IPS DF 19.7 (cell line): ENCODE measurements at places on chromosomes 5 and 9.

- DNase-seq = no peak
Observed at GRCh38 chr5:33843579-33843978, 48.2 kb downstream of the ADAMTS12 start.

DNA sequence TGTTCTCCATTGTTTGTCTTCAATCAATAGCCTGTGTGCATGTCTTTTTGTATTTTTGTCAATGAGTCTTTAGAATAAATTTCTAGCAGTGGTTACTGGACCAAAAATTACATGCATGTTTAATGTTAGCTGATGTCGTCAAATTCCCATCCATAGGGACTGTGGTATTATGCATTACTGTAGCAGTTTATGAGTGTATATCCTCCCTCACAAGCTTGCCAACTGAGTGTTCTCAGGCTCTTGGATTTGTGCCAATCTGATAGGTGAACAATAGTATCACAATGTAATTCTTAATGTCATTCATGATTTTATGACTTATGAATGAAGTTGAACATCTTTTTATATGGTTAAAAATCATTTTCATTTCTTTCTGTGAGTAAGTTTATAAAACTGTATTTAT, 13.0 kb downstream of the SNX24 start:
- DNase-seq = no peak

DNA sequence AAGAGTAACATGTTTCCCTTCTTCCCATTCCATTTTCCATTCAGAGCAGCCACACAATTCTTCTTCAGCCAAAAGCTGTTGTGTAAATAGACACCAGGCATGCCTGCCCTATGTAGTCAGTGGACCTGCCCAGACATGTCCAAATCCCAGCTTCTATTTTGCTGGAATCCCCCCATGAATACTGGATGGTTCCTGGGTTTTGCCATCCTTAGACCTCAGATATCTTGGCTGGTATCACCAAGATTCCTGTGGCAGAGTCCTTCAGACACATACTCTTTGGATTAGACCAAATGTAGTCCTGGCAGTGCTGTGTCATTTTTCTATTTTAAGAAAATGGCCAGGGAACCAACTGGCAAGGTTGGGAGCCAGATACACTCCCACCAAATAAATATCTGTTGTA, 10.3 kb downstream of the FST start:
- DNase-seq = no peak

DNA sequence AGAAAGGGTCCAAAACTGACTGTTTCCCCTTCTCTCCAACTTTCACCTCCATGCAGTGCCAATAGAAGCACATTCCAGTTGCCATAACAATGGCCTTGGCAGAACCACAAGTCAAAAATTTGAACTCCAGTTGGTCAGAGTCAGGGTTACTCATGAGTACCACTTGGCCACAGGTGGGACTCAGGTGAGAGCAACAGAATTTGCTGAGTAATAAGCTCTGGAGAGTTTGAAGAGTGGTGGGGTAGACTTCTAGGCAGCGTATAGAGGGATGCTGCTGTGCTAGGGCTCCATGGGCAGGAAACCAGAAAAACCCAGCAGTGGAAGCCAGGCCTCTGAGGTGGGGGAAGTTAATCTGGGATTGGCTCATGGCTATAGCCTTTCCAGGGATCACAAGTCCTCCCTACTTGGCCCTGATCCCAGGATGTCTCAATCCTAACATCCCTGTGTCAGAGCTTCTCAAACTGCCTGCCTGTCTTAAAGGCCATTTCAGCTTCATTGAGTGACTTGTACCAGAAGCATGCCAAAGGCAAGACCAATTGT, 30.2 kb downstream of the SNX18 start:
- DNase-seq = no peak

- no peak for DNase-seq
Observed at GRCh38 chr9:102178811-102179210, 440.4 kb upstream of the GRIN3A start.

GRCh38 chr9:11471321-11471720, 858.5 kb upstream of the PTPRD start:
- DNase-seq = no peak

- no peak for DNase-seq
Observed at GRCh38 chr5:55407059-55407684, 99.4 kb downstream of the MTREX start.

DNA sequence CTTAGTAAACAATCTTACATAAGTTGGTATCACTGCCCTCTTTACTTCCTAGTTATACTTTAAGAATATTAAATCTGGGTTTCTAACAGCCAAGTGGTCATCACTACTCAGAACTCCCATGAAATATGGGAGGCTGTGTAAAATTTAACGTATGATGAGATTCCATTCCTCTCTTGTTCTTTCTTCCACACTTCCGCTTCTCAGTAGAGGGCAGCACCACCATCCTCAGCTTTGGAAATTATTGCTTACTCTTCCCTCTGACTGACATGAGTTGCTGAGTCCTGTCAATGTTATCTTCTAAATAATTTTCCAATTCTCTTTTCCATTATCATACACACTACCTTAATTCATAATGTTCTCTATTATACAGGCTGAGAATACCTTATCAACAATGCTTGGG, 194.0 kb downstream of the RFX3 start:
- DNase-seq = no peak

GRCh38 chr5:142939006-142939405, 168.8 kb downstream of the ARHGAP26 start:
- DNase-seq = no peak

- DNase-seq = no peak
Observed at GRCh38 chr9:127863191-127863621, 8.7 kb upstream of the ENG start.

DNA sequence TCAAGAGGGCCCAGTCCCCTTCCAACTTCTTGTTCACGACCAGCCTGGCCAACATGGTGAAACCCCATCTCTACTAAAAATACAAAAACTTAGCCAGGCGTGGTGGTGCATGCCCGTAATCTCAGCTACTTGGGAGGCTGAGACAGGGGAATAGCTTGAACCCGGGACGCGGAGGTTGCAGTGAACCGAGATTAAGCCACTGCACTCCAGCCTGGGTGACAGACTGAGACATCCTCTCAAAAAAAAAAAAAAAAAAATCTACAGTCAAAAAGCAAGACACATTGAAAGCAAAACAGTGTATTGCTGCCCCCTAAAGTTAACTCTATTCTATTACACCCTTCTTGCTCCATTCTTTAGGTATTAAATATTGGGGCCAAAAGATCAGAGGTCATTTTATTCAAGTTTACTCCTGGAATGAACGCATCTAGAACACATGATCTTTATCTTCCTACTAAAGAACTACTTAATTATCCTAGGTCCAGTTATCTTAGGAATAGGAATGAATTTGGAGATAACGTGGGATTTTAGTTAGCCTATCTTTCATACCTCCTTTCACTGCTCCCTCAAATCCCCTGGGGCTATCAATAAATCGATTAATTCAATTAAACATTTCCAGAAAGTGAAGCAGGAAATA, 2.4 kb downstream of the ATG12 start:
- no peak for DNase-seq

DNA sequence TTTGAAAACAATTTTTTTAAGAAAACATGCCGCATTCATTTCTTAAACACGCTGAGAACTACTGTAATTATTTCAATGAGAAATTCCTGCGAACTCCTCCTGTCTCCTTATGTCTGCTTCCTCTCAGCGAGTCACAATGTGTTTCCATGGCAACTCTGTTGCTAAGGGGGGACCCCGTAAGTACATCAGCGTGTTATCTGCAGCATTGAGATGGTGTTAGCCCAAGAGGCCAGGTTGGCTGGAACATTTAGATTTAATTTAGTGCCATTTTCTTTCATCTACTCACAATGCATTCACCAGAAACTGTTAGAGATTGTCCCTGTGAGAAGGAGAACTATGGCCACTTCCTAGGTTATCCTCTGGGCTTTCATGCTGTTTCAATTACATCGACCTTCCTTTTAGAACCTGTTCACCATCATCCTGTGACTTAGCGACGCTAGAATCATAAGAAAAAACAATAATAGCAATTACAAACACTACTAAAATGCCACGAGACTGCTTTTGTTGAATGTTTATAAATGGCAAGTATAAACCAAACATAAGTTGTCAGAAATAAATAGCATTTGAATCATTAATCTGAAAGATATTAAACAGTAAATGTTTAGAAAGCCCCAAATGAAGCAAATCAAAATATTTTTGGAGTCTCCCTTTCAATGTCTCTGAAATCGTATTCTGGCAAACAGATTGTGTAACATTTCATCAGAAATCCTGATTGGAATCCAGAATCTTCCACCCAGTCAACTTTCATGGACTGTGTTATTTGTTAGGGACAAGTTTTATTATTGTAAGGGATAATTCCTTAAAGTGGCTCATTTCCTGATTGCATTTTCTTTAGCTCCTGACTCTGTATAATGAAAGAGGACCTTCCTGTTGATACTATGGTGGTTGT, 39.7 kb upstream of the SHC3 start:
- no peak for DNase-seq

GRCh38 chr5:109844695-109845094, 155.0 kb downstream of the MAN2A1 start:
- DNase-seq = no peak

DNA sequence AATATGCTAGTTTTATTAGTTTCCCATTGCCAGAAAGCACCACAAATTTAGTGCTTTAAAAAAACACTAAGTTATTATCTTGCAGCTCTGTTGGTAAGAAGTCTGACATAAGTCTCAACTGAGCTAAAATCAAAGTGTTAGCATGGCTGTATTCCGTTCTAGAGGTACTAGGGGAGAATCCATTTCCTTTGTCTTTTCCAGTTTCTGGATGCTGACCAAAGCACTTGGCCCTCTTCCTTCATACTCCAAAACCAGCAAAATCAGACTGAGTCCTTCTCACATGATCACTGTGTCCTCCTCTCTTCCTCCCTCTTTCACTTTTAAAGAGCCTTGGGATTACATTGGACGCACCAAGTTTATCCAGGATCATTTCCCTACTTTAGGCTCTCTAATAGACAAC, 9.5 kb downstream of the CDH18 start:
- DNase-seq = no peak

- no peak for DNase-seq
Observed at GRCh38 chr9:30713243-30713642, 1671.2 kb upstream of the ACO1 start.

DNA sequence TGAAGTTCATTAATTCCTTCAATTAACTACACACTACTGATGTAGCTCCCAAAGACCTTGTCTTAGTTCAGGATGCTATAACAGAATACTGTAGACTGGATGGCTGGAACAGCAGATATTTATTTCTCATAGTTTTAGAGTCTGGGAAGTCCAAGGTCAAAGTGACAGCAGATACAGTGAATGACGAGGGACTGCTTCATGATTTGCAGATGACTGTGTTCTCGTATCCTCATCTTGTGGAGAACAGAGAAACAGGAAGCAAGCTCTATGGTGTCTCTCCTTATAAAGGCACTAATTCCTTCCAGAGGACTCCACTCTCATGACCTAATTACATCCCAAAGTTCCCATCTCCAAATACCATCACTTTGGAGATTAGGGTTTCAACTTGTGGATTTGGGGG, 65.6 kb upstream of the MAP1B start:
- no peak for DNase-seq

DNA sequence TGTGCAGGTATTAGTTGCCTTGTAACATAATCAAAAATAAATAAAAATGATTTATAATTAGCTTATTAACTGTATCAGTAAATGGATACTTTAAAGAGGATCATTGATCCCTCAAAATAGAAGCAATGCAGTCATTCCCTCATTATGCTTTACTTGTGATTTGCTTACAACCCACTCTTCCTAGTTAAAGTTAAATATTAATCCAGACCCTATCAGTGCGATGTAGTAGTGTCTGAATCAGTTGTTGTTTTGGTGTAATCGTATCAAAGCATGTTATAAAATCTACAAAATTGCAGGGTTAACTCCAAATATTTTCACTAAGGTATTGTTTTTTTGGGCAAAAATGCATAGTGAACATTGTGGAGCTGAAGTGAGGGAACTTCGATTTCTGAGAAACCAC, 17.6 kb downstream of the TENT4A start:
- DNase-seq = no peak

- no peak for DNase-seq
Observed at GRCh38 chr5:151234476-151235238, 10.8 kb upstream of the CCDC69 start.

DNA sequence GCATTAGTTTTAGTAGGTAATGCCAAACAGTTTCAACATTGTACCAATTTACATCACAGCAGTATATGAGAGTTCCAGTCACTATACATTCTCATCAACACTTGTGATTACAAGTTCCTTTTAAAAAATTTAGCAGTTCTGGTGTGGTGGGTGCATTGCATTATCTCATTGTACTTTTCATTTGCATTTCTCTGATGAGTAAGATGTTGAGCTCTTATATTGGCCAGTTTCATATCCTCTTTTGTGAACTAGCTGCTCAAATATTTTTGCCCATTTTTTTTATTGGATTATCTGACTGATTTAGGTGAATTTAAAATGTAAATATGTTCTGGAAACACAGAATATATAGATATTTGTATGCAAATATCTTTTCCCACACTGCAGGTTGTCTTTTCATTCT, 160.9 kb upstream of the NR3C1 start:
- DNase-seq = no peak

DNA sequence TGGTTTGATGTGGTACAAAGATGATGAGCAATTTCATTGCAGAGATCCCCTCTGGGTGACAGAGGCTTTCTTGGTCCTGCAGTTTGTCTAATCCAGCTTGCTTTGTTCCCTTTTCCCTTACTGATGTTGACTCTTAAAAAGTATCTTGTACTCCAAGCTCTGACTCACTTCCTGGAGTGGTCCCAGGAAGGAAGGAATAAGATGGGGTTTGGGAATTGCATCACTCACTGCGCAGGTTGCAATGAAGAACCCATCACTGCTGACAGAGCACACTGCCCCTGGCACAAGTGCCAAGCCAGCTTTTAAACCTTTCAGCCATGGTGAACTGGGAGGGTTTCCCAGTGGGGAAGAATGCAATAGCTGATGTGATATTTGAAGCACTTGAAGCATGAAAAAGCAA, 662.2 kb upstream of the CTNND2 start:
- DNase-seq = no peak

- no peak for DNase-seq
Observed at GRCh38 chr5:181203093-181203711, 1.8 kb downstream of the TRIM7 start.

- no peak for DNase-seq
Observed at GRCh38 chr9:125268394-125269013, 6.9 kb downstream of the GAPVD1 start.

DNA sequence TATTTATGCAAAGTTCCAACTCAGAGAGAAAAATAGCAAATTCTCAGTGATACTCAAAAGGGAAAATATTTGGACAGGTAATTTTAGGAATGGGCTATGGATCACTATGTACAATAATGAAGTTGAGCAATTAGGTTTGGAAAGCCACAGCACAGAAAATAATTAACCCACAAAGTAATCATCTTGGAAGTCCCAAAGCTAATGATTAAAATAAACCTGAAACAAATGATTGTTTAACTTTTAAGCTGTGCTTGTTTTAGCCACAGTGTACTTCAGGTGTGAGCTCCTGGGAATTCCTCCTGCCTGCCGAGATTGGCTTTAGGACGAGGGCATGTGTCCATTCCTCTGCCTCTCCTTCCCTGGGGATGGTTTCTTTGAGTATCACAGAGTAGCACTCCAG, 403.9 kb downstream of the ZSWIM6 start:
- no peak for DNase-seq

- DNase-seq = no peak
Observed at GRCh38 chr9:86135371-86135770, 36.0 kb upstream of the GOLM1 start.
